A172 (cell line): ENCODE measurements at places on chromosomes 1 and 21.

GRCh38 chr1:232978091-232978634 is 27.8 kb downstream of the NTPCR start:
- DNase-seq: no peak

- peak; percentile 60 for DNase-seq
These were observed at the start of gene MYOM3 for GRCh38 chr1:24111996-24112779. TSS of gene MYOM3 (minus strand) at chr1:24112135. CDS start at chr1:24108636, 3,499 bp downstream.

DNA sequence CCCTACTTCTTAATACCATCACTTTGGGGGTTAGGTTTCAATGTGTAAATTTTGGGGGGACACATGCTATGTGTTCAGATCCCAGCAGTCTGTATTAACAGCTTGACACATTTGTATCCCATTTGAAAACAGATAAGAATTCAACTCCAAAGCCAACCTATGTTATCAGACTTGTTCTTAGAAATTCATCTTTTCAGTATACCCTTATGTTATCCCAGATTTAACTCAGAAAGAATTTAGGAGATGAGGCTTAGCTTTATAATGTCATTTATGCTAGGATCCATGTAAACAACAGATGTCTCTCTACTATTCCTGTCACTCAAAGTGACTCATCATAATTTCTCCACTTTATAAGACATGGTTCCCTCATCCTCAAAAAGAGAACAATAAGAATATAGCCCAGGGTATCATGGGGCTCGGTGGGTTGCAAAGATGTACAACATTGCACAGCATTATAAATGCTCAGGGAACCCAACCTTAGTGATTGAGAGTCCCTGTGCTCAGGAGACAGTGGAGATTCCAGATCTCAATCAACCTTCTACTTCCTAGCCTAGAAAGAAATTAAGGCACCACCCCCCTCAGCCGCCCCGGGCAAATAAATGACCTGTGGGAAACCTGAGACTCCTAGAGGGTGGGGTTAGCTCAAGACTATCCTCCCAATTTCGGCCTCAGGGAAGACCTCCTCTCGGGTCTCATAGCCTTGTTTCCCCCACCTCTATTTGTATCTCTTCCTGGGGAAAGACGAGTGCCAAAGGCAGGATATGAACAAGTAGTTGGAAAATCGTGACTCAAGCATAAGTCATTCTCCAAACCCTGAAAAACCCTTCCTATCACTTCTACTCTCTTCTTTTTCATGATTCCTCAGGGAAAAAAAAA is 265.1 kb upstream of the CAMK1G start:
- DNase-seq: peak; percentile 73

DNA sequence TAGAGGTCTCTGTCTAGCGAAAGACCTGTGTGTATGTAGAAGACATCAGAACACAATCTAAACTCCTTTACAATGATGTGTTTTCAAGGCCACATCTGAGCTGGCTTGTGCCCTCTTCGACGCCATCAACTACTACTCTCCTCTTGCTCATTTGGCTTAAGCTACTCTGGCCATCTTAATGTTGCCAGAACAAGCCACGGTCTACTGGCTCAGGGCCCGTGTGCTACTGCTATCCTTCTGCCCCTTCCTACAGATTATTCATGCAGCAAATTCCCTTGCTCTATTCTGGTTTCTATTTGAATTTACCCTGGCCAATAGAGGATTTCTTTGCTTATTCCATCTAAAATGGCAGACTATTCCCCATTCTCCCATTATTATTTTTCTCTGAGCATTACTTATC is 121.7 kb downstream of the ZZZ3 start:
- DNase-seq: no peak

GRCh38 chr1:7322283-7322785 is 448.8 kb upstream of the VAMP3 start:
- DNase-seq: no peak

DNA sequence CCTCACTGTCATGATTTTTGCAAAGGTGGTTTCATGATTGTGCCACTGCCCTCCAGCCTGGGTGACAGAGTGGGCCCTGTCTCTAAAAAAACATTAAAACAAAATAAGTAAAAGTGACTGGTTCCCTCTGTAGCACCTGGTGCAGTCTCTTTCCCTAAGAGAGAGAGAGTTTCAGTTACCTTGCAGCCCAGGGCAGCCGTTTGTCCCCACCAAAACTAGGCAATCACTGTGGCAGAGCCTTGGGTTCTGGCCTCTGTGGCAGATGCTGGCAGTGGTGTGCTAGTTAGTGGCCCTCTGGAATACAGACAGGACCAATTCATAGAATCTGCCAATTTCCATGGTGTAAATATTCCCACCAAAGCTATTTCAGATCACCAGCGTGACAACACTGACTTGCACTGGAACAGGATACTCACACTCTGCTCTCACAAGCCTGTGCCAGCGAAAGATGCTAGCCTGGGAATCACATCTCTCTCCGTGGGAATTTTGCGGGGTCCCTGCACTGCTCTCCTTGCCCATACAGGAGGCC is 108.7 kb downstream of the TLR5 start:
- no peak for DNase-seq

- DNase-seq: no peak
These were observed 1.9 kb downstream of the C1orf198 start for GRCh38 chr1:230866171-230867070.

DNA sequence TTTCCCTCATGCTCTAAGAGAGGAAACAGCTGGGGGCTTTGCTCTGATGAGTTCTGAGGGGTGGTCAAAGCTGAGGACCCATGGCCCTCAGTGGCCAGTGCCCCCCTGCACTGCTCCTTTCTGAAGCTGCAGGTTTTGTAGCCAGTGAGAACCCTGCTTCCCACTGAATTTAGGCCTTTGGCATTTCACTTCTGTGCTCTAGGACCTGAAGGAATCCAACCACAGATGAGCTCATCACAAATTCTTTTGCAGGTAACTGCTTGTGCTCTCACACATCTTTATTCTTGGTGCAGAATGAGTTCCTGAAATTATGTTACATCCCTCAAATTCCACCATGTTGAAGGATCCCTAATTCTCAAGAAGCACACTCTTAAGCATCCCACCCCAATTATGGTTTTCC is 248.7 kb upstream of the IRF2BP2 start:
- no peak for DNase-seq

- no peak for DNase-seq
These were observed 415.2 kb upstream of the KAZN start for GRCh38 chr1:14183329-14183728.

DNA sequence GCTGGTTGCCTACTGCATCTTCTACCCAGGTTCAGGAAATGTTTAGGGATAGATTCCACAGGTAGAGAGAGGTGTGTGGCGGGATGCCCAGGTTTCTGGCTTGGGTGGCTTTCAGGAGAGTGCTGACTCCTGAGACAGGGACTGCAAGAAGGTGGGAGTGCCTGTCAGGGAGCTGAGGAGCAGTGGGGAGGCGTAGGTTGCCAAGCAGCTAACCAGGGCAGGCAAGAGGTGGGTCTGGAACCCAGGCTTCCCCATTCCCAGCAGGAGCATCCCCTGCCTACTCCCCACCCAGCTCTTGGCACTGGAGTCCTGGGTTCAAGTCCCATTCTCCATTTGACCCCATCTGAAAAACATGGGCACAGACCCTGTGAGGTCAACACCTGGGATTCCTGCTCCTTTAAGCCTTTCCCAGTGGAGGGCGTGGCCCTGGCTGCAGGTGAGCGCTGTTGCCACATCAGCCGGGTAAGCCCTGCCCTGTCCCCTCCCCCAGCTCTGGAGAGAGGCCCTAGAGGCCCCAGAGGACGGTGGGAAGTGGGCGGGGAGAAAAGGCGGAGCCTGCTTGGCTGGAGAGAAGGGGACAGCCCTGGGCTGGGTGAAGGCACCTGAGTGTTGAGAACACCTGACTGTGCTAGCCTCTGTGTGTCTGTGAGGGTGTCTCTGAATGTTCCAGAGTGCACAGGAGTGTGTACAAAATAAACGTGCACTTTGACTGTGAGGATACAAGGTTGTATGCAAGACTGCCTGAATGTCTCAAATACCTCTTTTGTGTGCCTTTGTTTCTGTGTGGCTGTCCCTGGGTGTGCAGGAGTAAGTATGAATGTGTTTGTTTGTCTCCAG is 14.0 kb upstream of the SYNC start:
- peak; percentile 64 for DNase-seq

GRCh38 chr1:116544588-116545358 is 26.1 kb downstream of the CD58 start:
- DNase-seq: no peak

DNA sequence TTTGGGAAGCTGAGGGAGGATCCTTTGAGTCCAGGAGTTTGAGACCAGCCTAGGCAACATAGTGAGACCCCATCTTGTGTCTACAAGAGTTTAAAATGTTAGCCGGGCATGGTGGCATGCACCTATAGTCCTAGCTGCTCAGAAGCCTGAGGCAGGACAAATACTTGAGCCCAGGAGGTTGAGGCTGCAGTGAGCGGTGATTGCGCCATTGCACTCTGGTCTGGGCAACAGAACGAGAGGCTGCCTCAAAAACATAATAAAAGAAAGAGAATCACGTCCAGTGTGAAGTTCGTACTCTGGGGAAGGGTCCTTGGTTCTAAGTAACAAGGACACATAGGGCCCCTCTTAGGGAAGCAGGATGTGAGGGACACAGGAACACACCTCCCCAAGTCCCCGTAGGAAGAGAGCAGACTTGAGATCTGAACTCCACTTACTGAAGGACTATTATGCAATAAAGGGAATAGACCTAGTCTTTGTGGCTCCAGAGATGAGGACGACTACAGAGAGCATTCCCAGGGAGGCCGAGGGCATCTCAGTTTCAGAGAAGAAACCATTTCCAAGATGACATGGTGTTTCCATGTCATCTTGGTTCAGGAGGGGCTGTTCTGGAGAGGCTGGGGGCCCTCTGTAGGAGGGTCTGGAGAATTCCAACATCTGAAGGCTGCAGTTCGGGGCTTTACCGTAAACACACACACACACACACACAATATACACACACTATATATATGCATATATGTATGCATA is 10.8 kb upstream of the ENO1 start:
- DNase-seq: no peak

GRCh38 chr1:216306830-216307229 is 116.4 kb downstream of the USH2A start:
- DNase-seq: no peak
